Chondrocyte (in vitro differentiated cells): ENCODE measurements at places on chromosomes 4 and X. TPM values are rescaled to one million over a fixed set of nuclear protein-coding genes. Genes with fewer than 3 reads are reported as not detected.
A peak's percentile ranks its signal among the peaks of the same experiment; 100 is the strongest.

DNA sequence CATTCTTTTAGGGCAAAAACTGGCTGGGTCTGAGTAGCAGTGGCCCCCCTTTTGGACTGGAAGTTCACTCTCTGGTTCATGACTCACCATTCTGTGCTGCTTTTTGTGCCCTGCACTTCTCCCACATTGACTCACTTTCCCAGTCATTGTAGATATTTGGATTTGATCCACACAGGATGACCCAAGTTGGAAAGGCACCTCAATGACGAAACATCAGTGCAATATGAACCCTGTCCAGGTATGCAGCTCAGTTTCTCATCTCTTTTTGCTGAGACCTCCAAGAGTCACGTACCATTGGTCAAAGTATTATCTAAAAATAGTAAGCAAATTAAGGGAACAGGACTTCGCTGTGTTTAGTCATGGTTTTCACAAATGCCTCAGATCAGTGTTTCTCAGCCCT is 92.7 kb downstream of the CBLL2 start:
- H3K27me3 ChIP-seq = no peaks in the 10 kb centered on the region
- no peak overlapping the region for H3K4me3 ChIP-seq
- no peak for DNase-seq
- H3K36me3 ChIP-seq = no peaks in the 10 kb centered on the region

- no peak for DNase-seq
- peak overlapping the region; percentile 62 for H3K27ac ChIP-seq
- H3K36me3 ChIP-seq = peaks cover 24% of the 10 kb centered on the region
- peaks cover 56% of the 10 kb centered on the region for H3K4me1 ChIP-seq
Observed at GRCh38 chr4:7854697-7855370, 84.8 kb downstream of the AFAP1 start.

DNA sequence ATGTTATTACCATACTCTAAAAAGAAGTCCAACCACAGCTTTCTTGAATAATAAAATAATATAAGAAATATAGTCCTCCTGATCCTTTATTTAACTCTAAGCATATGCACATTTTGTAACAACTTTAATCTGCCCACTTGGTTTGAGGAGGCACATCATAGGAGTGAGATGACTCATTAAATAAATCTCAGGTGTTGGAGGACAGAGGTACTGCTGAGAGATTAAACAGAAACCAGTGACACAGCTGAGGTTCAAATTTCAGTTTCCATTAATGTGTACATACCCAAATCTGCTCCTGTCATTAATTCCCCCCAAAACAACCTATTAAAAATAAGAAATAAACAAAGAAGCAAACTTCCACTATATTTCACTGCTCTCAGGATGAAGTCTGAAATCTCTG is 211.0 kb downstream of the KCTD8 start:
- H3K4me3 ChIP-seq = no peak overlapping the region
- H3K4me1 ChIP-seq = no peaks in the 10 kb centered on the region
- no peaks in the 10 kb centered on the region for H3K27me3 ChIP-seq
- H3K27ac ChIP-seq = no peak overlapping the region

GRCh38 chr4:183986971-183987946 is 82.2 kb downstream of the STOX2 start:
- no peak overlapping the region for H3K27ac ChIP-seq
- no peak for DNase-seq
- no peaks in the 10 kb centered on the region for H3K27me3 ChIP-seq
- no peak overlapping the region for H3K4me3 ChIP-seq
- H3K36me3 ChIP-seq = no peaks in the 10 kb centered on the region
- no peaks in the 10 kb centered on the region for H3K4me1 ChIP-seq

Gene TCEANC
- 2.0 to 3.2 TPM (median 2.5 TPM) in 3 replicates for total RNA-seq

GRCh38 chr4:108168671-108169523 is at the start of gene LEF1:
Gene LEF1, minus strand, starts transcription at chr4:108168932. Its CDS starts 1,165 bp downstream, at chr4:108167767.
- DNase-seq = no peak
- H3K4me3 ChIP-seq = peak within 1 kb of the TSS; percentile 94
- H3K27ac ChIP-seq = no peak within 1 kb of the TSS
- peaks cover 41% of the 10 kb centered on the region for H3K4me1 ChIP-seq

Gene DLG3
- 9.9 to 13.1 TPM (median 11.5 TPM) in 3 replicates for total RNA-seq

Gene RAB41
- total RNA-seq = not detected in 3 replicates

Gene SLC34A2
- not detected in 3 replicates for total RNA-seq

DNA sequence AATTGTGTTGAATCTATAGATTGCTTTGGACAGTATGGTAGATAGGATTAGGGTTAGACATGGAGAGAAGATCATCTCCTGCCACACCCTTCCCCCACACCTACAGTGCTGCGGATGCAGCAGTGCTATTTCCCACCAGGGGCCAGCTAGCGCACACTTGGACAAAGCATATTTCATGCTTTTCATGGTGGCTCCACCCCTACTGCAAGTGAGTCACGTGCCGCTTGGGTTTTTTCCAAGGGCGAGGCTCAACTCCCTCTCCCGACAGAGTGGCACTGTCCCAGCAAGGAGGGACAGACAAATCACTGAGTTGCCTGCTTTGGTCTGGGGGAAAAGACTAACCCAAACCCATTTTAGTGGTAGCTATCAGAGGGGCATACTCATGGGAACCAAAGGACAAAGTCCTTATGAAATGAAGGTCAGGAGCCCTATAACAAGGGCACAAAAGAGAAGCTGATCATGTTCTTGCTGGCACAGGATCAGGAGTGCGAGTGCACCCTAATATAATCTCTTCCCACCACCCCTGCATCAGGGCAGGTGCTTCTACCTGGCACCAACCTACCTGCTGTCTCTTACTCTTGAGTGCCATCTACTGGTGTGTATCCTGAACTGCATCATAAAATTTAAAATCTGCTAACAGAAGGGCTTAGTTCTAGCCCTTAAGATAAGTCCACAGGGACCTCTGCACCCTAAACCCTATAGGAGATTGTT is 55.1 kb upstream of the PGAM4 start:
- no peak overlapping the region for H3K27ac ChIP-seq
- DNase-seq = no peak
- H3K27me3 ChIP-seq = no peaks in the 10 kb centered on the region
- no peak overlapping the region for H3K4me3 ChIP-seq
- no peaks in the 10 kb centered on the region for H3K36me3 ChIP-seq
- H3K4me1 ChIP-seq = peaks cover 4% of the 10 kb centered on the region

- H3K36me3 ChIP-seq = no peaks in the 10 kb centered on the region
- peaks cover 27% of the 10 kb centered on the region for H3K4me1 ChIP-seq
- no peak overlapping the region for H3K4me3 ChIP-seq
- peak; percentile 33 for DNase-seq
- H3K27me3 ChIP-seq = no peaks in the 10 kb centered on the region
Observed at GRCh38 chr4:6750286-6751221, 32.0 kb upstream of the KIAA0232 start.

Gene EMCN
- total RNA-seq = 0.19 TPM in 1 of 3 replicates, not detected in the others

DNA sequence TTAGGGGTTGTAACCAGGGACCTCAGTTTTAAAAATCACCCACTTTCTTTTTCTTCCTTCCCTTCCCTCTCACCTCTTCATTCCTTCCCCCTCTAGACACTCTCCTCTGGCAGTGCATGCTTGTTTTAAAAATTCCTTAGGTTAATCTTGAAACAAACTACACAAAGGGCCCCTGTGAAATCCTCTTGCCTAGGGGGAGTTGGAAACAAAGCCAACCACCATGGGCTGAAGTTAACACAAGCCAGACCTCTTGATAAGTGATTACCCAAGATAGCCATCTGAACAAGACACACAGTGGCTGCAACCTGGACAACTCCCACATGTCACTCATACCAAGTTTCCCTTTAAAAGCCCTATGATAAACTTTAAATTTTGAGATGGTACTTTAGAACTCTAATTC is 68.9 kb downstream of the TENT5D start:
- H3K4me3 ChIP-seq = no peak overlapping the region
- H3K27ac ChIP-seq = no peak overlapping the region
- no peak for DNase-seq
- no peaks in the 10 kb centered on the region for H3K4me1 ChIP-seq
- no peaks in the 10 kb centered on the region for H3K36me3 ChIP-seq

Gene TXLNG
- total RNA-seq = 8.9 to 11.6 TPM (median 9.1 TPM) in 3 replicates

Gene FANCB
- 3.0 to 7.1 TPM (median 3.2 TPM) in 3 replicates for total RNA-seq

- H3K4me3 ChIP-seq = no peak overlapping the region
- H3K4me1 ChIP-seq = peaks cover 31% of the 10 kb centered on the region
- no peak overlapping the region for H3K27ac ChIP-seq
- no peaks in the 10 kb centered on the region for H3K36me3 ChIP-seq
- no peak for DNase-seq
- H3K27me3 ChIP-seq = no peaks in the 10 kb centered on the region
Observed at GRCh38 chrX:40104630-40104984, 6.8 kb upstream of the BCOR start.

Gene JCHAIN
- not detected in 3 replicates for total RNA-seq

DNA sequence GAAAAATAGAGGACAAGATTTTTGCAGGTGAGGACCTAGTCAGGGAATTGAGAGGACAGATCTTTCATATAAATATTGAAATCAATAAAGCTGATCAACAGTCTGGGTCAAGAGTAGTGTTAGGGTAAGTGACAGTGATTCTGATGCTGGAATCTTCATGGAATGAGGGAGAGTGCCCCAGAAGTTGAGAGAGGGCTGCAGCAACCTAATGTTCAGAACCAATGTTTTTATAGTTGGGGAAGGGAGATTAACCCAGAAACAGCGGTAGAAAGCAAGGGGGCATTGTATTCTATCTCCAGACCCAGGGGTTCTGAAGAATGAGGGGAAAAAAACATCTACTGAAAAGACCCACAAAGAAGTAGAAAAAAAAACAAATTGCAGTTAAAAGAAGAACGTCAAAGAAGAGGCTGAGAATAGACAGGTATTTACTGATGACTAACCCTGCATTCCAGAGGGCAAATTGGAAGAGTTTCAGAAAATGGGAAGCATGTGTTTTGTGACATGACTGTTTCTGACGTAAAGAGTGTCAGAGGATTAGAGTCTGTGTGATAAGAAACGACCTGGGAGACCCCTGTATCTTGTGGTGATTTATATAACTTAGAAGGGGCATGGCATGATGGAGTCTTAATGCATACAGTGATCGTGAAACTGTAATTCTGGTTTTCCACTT is 819.6 kb upstream of the EPHA5 start:
- H3K36me3 ChIP-seq = no peaks in the 10 kb centered on the region
- H3K4me1 ChIP-seq = peaks cover 6% of the 10 kb centered on the region
- no peaks in the 10 kb centered on the region for H3K27me3 ChIP-seq
